B cell (primary cell): ENCODE measurements at places on chromosomes 2 and 18. TPM values are rescaled to one million over a fixed set of nuclear protein-coding genes. Genes with fewer than 3 reads are reported as not detected.

NYAP2 gene
- polyA plus RNA-seq = 0.12 TPM in 1 of 2 replicates, not detected in the other

EFR3B gene
- not detected in 2 replicates for polyA plus RNA-seq

VSNL1 gene
- not detected in 2 replicates for polyA plus RNA-seq

SULT1C2 gene
- polyA plus RNA-seq = not detected in 2 replicates

GRCh38 chr18:54835944-54836343 is 7.7 kb downstream of the RAB27B start:
- no peak for DNase-seq
- no peaks in the 10 kb centered on the region for H3K36me3 ChIP-seq
- H3K4me1 ChIP-seq = no peaks in the 10 kb centered on the region

- no peak for DNase-seq
- H3K27me3 ChIP-seq = no peaks in the 10 kb centered on the region
- H3K4me3 ChIP-seq = no peak overlapping the region
These were observed 89.4 kb downstream of the MYOM1 start for GRCh38 chr18:3130344-3130743.

DNA sequence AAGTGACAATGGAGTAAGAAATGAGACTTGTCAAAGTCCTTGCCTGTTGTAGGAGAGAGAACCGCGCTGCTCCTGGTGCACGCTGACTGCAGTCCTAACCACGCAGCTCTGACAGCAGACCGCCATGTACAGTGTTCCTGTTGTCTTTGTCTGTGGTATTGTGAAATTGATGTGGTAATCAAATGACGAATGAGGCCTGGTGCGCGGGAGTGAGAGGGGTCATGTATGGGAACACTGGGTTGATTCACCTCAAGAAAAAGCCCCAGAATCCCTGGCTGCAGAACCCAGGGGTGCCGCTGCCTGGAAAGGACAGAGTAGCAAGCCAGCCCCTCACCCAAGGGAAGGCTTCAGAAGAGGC is 64.0 kb downstream of the INPP4A start:
- no peak for DNase-seq
- no peaks in the 10 kb centered on the region for H3K4me1 ChIP-seq
- H3K27ac ChIP-seq = no peak overlapping the region

DNA sequence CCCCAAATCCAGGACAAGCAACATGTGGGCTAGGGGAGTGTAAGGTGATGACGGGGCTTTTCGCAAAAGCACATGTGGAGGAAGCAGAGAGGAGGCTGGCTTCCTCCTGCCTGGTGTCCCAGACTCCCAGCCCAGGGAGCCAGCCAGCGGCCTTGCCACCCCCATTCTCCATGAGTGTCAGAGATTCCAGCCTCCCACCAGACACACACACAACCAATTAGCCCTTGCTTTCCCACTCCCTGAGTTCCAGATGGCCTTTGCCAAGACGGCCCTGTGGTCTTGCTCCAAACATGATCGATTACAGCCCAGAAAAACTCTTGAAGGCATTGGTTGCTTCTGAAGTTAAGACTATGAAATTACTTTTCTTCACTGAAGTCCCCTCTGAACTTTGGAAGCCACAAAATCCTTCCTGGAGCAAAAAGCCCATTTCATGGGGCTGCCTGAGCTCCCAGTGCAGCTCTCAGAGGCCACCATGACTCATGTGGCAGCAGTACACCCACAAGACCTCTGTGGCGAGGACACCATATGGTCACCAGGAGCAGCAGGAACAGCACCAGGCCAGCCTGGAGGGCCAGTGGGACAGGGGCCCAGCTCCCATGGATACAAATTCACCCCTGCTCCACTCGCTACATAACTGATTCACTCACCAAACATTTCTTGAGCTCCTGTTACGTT is 69.1 kb upstream of the PID1 start:
- H3K27me3 ChIP-seq = no peaks in the 10 kb centered on the region
- no peak overlapping the region for H3K27ac ChIP-seq
- H3K4me1 ChIP-seq = no peaks in the 10 kb centered on the region
- H3K4me3 ChIP-seq = no peak overlapping the region
- no peak for DNase-seq

GRCh38 chr2:241616168-241617125 is 20.5 kb downstream of the THAP4 start:
- no peaks in the 10 kb centered on the region for H3K27me3 ChIP-seq
- no peak overlapping the region for H3K4me3 ChIP-seq
- no peak for DNase-seq
- peaks cover 15% of the 10 kb centered on the region for H3K4me1 ChIP-seq
- H3K36me3 ChIP-seq = no peaks in the 10 kb centered on the region
- H3K27ac ChIP-seq = no peak overlapping the region

DNA sequence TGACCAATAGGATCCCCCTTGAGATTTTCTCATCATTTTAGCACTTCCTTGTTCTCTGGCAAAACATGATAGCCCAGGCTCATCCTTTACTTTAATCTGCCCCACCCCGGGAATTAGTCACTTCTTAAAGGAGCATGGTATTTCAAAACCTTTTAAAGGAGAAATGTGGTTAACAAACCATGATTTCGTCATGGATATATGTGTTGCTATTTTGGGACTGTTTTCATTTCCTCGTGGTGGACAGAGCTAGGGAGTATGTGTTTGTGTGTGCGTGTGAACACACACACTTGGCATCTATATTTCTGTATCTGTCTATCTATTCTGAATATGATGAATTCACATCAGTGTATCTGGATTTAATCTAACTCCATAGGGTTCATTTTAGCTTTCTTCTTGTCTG is 128.1 kb downstream of the BIRC6 start:
- peaks cover 8% of the 10 kb centered on the region for H3K36me3 ChIP-seq
- no peaks in the 10 kb centered on the region for H3K4me1 ChIP-seq
- no peaks in the 10 kb centered on the region for H3K27me3 ChIP-seq
- no peak overlapping the region for H3K27ac ChIP-seq

DNA sequence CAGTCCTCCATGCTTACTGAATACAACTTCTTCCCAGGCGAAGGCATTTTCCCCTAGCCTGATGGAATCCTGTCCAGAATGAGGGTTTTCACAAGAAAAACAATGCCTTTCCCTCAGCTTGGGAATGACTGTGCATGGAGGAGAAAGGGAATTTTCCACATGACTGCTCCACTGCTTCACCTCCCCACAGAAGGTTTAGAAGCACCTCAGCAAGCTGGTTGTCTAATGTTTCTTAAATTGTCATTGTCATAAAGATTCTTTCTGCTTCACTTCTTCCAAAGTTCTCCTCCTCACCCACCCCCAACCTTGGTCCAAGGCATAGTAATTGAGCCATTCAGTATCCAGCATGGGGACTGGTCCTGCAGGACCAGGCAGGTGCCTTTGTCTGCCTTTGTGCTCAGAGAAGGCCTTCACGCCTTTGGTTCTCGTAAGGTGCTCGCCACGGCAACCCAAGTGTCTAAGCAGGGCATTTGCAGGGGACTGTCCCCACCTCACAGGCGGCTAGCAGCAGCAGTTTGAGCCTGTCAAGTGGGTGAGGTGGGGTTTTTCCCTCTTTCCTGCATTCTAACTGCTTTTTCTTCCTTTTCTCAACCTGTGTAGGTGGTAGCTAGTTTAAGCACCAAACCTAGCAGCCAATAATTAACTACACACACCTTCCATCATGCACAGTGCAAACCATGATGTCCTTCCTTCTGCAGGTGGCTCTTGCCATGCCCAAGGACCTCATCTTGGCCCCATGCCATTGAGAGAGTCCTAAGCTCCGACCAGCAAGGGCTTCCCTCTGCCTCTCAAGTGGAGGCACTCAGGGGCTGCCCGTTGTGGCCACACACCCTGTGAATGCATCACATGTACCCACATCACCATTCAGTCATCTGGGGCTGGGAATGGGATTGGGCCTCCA is 65.7 kb upstream of the BCL2L11 start:
- no peak overlapping the region for H3K4me3 ChIP-seq
- H3K27me3 ChIP-seq = no peaks in the 10 kb centered on the region
- peaks cover 67% of the 10 kb centered on the region for H3K4me1 ChIP-seq

DNA sequence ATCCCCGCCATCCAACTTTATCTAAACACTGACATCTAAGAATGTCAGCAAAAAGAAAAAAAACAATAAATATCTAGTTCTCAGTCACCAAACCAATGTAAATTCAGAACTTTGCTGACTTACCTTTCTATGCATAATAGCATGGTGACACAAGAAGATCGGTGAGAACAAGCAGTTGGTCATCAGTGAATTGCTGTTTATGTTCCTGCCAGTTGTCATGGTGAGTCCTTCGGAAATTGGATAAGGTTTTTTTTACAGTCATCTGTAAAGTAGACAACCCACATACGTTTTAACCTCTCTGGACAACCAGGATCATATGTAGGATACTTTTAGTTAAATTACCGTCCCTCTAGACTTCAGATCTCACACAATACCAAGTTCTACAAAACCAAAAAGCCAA is 6.2 kb upstream of the GPR75 start:
- H3K4me3 ChIP-seq = no peak overlapping the region
- H3K27ac ChIP-seq = no peak overlapping the region
- no peak for DNase-seq
- H3K36me3 ChIP-seq = peaks cover 44% of the 10 kb centered on the region
- H3K4me1 ChIP-seq = no peaks in the 10 kb centered on the region

DNA sequence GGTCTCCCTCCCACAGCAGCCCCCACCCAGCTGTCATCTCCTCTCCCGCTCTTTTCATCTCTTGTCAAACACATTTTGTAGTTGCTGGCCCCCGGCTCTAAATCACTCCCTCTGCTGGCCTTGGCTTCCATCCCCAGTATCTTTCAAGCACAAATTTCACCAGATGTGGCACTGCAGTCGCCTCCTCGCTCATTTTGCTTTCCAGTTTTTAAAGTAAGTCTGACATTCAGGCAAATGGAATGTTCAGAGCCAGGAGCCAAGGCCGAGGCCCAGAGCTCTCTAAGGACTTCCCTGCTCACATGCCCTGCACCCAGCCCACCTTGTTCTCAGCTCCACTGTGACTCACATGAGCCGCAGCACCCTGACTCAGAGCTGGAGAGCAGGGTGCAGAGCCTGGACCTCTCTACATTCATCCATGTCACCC is 158.4 kb downstream of the GALNT14 start:
- H3K27me3 ChIP-seq = no peaks in the 10 kb centered on the region
- H3K4me1 ChIP-seq = no peaks in the 10 kb centered on the region
- no peak for DNase-seq
- no peaks in the 10 kb centered on the region for H3K36me3 ChIP-seq

DNA sequence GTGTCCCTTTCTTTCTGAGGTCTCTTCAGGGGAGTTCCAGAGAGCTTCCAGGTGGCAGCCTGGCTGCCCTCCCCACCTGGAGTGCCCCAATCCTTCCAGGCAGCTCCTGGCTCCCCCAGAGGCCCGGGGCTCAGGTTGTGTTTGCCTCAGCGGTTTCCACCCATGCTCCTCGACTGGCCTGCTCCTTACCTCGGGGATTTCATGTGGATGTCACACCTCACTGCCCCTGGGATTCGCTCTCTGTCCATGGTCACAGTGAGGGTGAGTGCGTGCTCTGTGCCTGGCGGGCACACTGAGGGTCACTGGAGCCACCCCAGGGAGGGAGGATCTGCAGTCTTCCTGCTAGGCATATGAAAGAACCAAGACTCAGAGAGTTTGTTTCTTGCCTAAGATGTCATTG is 2.1 kb upstream of the TOGARAM2 start:
- H3K4me1 ChIP-seq = no peaks in the 10 kb centered on the region
- H3K36me3 ChIP-seq = no peaks in the 10 kb centered on the region
- no peak overlapping the region for H3K27ac ChIP-seq
- DNase-seq = no peak
- no peaks in the 10 kb centered on the region for H3K27me3 ChIP-seq
